ENCODE measurements at places on chromosomes 2 and 18.

DNA sequence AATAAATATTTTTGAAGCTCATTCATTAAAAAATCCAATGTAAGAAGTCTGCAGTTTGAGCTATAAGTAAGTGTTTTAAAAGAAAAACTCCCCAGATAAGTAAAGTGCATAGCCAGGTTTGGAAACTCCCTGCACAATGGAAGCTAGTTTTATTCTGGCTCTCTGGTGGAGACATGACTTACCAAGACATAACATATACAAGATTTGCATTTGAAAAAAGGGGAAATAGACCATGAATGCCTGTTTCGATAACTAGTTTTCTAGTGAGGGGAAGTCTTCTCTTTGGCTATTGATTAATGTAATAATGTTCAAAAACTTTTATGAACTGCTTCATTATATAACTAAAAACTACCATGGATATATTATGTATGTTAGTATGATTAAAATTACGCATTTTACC is 435.2 kb downstream of the ARHGAP15 start:
- DNase-seq, result no peak

GRCh38 chr2:37459095-37459981 is 114.9 kb downstream of the QPCT start:
- DNase-seq, result no peak

GRCh38 chr2:135490376-135490775 is 40.6 kb downstream of the ZRANB3 start:
- no peak for DNase-seq

DNA sequence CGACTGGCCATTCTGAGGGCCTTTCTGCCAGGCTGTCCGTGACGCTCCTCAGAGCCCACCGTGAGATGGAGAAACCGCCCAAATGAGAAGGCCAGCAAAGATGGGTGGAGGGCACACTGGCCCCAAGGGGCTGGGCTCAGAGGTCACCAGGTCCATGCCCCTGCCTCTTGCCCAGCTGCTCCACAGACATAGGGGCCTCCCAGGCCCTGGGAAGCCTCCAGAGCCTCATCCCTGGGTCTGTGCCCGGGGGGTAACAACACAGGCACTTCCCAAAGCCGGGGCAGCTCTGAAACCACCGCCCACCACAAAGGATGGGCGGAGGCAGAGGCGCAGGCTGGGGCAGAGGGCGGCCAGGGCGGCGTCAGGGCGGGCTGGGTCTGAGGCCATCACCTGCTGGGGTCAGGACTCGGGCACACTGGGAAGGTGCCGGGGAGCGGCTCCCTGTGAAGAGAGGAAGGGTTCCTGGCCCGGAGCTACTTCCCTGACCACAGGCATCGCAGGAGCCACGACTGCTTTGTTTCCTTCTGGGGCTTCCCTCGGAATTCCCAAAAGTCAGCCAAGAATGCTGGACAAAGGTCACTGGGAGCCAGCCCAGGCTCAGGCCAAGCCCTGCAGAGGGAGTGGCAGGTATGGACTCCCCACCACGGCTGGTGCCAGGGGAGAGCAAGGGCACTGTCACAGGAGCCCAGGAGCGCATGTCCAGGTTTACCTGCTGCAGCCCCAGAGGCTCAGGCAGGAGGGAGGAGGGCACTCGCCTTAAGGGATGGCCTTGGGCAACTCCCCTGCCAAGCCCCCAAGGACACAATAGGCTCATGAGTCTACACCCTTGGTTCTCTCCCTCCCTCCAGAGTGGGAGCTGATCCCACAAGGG is 9.4 kb downstream of the CYP26B1 start:
- no peak for DNase-seq

DNA sequence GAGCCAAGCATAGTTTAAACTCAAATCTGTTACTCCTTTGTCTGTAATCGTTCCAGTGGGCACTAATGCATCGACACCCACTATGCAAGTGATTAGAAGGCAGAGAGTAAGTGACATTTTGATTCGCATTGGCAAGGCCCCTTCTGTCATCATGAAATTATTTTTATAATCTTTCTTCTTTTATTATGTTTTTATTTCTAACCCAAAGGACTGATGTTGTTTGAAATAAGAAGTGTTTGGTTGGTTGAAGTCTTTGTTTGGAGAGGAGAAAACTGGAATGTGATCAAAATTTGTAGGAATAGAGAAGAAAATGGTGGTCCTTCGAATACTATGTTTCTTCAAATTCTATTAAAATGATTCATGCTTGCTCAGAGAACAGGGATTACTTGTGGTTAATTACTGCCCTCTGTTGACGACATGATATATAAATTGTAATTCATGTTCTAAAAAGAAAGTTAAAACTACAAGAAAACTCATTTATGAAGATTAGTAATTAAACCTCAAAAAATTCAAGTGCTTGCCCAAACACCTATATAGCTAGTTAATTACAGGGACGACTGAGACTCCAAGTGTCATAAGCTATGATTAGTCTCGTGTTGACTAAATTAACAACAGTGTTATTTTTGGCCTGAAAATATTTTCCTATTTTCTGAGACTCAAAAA is 26.4 kb upstream of the TFPI start:
- peak; percentile 47 for DNase-seq

DNA sequence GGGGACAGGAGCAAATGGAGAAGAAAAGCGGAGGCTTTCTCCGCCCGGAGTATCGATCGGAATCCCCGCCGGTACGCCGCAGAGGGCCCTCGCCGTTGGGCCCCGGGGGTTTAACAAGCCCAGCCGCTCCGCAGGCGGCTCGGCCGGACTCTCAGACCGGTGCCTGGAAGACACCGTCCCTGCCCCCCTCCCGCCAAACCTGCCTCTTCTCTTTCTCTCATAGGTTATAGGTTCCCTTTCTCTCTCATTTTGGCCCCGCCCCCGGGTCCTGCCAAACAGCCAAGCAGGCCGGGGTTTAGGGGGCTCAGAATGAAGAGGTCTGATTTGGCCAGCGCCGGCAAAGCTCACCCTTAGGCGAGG is 4.4 kb downstream of the ONECUT2 start:
- DNase-seq, result no peak

GRCh38 chr2:46569061-46569560 is 89.7 kb downstream of the TMEM247 start:
- no peak for DNase-seq

DNA sequence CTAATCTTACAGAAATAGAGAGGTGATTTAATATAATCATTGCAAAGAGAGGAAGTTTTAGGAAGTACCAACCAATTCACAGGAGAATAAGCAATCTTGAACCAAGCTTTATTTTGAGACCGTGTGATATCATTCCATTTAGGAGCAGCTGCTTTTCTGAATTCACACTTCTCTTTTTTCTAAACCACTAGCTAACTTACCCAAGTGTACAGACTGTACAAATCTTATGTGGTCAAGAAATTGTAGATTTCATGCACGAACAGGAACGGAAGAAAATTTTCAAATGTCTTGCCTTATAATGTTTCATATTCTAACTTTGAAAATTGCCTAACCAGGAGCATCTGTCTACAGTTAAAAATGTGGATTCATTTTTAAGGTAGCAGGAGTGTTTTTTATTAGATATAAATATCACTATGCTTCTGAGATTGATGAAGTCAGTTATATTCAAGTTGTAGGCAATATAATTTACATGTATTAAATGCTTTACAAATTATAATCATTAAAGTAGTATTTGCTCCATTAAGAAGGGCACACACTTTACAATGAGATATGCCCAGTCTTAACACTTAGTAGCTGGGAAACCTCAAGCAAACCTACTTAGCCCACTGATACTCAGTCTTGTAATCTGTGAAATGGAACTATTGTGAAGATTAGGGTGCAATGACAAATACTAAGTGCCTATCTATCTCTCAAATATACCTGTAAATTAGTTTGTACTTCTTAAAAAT is 302.2 kb upstream of the STON1 start:
- no peak for DNase-seq

GRCh38 chr2:128590309-128591021 is 271.8 kb upstream of the HS6ST1 start:
- no peak for DNase-seq

DNA sequence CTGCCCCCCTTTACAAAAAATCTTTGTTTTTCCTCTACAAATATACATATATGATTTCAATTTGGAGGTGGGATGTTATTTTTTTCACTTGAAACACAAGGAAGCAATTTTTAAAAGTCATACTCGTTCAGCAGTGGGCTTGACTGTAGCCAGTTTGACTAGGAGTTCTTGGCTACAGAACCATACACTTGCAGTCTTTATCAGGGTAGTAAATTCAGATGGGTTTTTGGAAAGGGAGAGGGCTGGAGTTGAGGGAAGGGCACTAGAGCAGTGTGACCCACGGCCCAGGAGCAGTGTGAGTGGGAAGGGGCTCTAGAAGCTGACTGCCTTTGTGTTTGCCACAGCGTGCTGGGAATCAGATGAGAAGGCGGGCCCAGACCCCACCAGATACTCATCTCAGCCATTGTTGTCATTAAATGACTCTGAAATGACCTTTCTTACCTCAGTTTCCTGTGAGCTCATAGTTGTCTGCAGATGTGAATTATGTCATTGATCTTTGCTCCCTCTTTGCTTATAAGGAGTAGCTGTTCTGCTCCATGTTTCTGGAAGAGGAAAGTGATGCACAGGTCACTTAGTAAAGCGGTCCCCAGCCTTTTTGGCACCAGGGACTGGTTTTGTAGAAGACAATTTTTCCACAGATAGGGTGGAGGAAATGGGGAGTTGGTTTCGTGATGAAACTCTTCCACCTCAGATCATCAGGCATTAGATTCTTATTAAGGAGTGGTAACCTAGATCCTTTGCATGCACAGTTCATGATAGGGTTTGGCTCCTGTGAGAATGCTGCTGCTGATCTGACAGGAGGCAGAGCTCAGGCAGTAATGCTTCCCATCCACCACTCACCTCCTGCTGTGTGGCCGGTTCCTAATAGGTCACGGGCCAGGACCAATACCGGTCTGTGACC is 116.8 kb downstream of the SPTBN1 start:
- no peak for DNase-seq

- DNase-seq, result peak; percentile 71
These were observed at the start of gene PARD3B for GRCh38 chr2:204544961-204545860. PARD3B (plus strand) TSS chr2:204545475; CDS start chr2:204546000, 525 bp downstream.

GRCh38 chr18:58850786-58851469 is 13.7 kb upstream of the ZNF532 start:
- DNase-seq, result no peak

- DNase-seq, result no peak
These were observed 202.1 kb downstream of the SH3RF3 start for GRCh38 chr2:109331081-109331480.

DNA sequence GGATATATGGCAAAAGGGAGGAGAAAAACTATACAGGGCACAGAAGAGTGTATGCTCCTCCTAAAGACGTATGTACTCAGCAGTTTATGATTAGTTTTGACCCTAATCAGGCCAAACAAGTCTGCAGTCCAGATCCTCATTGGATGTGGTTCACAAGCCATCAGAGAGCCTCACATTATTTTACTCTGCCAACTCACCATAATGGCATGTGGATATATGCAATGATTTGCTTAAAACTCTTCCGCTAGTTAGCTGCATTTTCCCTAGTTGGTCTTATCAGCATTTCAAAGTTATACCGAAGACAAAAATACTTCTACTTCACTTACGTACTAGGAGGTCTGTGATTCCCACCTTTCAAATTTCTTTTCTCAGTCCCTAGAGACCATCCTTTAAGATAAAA is 198.4 kb downstream of the CMPK2 start:
- DNase-seq, result no peak

DNA sequence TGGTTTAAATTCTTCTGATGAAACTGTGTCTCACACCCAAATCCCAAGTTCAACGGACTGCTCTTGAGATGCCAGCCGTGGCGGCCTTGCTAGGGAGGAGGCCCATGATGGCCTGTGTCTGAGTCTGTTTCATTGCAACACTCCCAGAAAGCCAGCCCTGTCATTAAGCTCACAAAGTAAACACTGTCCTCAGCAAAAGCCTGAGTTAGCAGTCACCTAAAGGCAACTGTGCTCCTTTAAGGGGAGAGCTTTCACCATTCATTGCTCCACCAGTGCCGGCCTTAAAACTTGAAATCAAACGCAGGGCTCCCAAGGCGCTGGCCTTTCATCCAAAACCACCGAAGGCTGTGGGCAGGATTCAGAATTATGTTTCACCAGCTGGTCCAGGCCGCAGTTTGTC is 42.5 kb upstream of the PPP1CB start:
- peak; percentile 15 for DNase-seq

DNA sequence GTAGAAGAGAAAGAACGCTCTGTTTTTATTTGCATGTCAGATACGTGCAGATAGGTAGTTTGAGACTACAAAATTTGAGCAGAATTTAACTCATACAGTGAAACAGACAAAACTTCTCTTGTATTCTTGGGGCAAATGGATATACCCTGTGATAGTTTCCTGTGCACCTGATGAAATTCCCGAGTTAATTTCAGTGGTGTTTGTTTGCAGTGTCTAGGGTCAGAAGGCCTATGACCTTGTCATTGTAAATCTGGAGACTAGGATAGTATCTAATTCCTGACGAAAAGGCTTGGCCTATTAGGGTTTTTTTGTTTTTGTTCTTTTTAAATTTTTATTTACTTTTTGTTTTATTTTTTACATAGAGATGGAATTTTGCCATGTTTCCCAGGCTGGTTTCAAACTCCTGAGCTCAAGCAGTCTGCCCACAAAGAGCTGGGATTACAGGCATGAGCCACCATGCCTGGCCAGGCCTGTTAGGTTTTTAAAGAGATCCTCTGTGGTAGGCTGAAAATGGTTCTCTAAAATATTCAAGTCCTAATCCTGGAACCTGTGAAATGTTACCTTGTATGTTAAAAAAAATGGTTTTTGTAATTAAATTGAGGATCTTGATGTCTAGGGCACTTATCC is 17.6 kb downstream of the LCLAT1 start:
- DNase-seq, result no peak

DNA sequence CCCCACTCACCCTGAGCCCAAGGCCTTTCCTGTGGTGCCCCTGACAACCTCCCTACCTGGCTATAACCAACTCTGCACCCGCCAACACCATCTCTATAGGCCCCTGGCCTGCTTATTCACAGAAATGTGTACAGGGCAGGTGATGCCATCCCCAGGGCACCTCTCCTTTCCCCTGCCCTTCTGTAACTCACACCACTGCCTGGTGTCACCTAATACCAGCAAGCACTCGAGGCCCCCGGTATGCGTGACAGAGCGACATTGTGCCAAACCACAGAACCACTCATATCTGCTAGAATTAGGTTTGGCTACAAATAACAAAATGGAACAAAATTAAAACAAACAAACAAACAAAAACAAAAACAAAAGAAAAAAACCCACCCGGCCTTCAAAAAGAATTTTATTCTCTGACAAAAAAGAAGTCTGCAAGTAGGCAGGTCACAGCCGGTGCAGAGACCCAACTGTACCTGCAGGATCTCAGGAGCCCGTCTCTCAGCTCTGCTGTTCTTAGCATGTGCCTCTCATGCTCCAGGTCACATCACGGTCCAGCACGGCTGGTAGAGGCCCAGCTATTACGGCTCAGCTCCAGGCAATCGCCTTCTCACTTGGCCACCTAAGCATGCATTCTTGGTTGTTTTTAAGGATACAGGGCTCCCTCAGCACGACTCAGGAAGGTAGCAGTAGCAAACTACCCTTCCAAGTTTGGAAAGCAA is 51.4 kb downstream of the FAM178B start:
- peak; percentile 31 for DNase-seq

DNA sequence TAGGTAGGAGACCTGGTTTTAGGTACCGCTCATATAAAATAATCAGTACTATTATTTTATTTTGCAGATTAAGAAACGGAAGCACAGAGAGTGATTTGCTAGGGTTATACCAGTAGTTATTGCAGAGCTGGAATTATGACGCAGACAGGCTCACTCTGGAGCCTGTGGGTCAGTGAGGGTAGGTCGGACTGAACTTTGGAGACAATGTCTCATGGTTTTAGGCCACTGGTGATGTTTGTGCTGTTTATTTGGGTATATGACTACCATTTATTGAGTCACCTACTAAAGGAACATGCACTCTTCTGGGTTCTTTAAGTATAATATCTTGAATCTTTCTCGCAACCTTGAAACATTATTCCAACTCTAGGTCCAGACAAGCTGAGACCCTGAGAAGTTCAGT is 33.5 kb upstream of the IL1R1 start:
- no peak for DNase-seq

- no peak for DNase-seq
These were observed 8.5 kb downstream of the PDK1 start for GRCh38 chr2:172564376-172564775.

Data from NCI-H345 (cell line).